Stimulated activated CD8-positive, alpha-beta memory T cell treated with anti-CD3 and anti-CD28 coated beads, Interleukin-15, amount 100 ng/mL, for 4 hours (primary cell): ENCODE measurements at places on chromosomes 4 and X.

GRCh38 chr4:162943263-162943662, 223.4 kb downstream of the NAF1 start:
- DNase-seq, result no peak

DNA sequence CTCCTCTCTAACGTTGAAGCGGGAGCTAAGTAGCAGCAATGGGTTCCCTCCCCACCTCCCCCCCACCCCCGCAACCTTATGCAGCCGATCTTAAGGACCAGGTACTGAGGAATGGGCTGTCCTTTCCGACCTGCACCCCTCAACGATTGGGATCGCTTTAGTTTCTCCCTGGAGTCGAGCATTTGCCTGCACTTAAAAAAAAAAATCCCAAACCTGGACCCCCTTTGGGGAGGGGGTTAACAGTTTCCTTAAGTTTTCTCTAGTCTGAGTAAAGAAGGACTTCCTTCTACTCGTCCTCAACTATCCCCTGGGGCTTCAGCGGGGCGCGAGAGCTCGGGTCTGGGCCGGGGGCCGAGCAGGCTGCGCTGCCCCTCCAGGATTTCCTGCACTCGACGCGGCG, 25.7 kb upstream of the BCORL1 start:
- DNase-seq, result no peak

GRCh38 chr4:15231265-15232091, 196.4 kb upstream of the C1QTNF7 start:
- DNase-seq, result peak; percentile 12

GRCh38 chr4:181933471-181933870, 309.7 kb upstream of the TENM3 start:
- no peak for DNase-seq

- no peak for DNase-seq
Observed at GRCh38 chrX:116272322-116272721, 101.8 kb downstream of the AGTR2 start.

DNA sequence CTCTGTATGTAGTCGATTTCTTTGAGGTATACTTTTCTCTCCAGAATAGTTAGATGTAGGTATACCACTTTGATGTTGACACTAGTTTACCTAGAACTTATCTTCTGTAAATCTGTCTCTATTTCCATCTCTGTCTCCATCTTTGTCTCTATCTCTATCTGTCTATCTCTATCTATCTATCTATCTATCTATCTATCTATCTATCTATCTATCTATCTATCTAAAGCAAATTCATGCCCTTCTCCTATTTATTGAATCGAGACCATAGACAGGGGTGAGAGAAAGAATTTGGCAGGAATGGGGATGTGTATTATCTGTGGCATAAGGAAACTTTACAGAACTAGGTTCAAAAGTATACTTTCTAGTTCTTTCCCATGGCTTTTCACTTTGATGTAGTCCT, 21.4 kb downstream of the HPRT1 start:
- DNase-seq, result no peak

DNA sequence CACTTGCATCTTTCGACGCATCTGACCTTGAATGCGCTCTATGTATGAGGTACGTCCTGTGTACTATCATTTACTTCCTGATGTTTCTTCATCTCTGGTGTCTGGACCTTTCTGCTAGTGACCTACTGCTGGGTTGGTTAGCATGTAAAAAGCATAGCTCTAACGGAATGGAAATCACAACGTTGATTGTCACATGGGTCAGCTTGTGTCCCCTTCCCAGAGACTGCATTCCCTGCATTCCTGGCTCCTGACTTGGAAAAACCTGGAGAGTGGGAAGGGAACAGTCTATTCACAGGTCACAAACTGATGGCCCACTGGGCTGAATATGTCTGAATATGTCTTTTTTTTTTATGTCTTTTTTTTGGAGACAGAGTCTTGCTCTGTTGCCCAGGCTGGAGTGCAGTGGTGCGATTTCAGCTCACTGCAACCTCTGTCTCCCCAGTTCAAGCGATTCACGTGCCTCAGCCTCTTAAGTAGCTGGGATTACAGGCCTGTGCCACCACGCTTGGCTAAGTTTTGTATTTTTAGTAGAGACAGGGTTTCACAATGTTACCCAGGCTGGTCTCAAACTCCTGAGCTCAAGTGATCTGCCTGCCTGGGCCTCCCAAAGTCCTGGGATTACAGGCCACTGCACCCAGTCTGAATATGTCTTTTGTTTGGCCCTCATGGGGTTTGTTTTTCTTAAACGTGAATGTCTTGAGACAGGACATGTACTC, 16.3 kb downstream of the LONRF3 start:
- DNase-seq, result no peak

GRCh38 chr4:1043162-1043561, 31.7 kb downstream of the FGFRL1 start:
- DNase-seq, result no peak

GRCh38 chr4:143381189-143382118, 44.8 kb downstream of the GAB1 start:
- no peak for DNase-seq

GRCh38 chr4:87077914-87078585, 142.4 kb downstream of the KLHL8 start:
- no peak for DNase-seq

DNA sequence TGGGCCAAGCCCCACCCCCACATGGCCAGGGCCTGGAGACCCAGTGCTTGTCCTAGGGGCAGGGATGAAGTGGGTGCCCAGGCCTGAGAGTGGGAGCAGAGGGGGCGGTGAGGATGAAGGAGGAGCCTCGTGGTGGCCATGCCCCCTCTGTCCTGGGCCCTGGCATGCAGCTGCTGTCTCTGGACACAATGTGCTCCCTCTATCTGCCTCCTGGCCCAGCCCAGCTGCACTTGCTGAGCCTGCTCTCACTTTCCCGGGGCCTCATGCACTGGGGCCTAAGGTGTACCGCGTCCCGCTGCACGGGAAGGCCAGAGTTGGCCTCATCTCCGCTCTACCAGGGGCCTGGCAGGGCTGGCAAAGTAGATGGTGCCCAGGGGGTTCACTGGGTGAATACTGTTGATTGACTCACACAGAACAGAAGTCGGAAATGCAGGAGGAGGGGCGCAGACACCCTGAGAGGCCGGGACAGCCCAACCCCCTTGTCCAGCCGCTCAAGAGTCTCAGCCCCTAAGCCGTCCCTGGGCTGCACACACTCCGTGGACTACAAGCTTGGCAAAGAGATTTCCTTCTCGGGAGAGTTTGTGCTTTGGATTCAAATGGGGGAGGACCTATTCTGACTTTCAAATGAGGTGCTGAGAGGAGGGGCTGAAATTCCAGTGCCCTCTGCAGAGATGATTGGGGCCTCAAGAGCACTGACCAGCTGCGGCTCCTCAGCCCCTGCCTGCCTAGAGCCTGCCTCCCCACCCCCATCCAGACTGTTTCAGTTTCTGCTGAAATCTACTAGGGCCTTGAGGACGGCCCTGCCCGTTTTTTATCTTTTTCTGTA, 112.4 kb downstream of the PSAPL1 start:
- no peak for DNase-seq

GRCh38 chrX:150761176-150761818, 68.1 kb downstream of the MTMR1 start:
- no peak for DNase-seq

DNA sequence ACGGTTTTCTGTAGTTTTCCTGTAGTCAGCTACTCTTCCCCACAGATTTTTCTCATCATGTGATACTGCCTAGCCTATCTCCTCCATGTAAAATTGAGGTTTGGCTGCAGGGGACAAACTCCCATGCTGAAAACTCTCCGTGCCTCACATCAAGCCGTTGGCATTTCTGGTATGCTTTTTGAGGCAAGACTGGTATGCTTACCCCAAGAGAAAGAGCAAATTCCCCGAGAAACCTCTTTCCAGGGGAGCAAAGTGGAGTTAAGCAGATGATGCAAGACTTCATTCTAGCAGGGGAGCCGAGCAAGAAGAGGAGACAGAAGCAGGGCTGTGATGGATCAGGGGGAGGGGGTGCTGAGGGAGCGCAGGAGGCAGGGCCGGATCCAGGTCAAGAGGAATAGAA, 4.8 kb downstream of the SOWAHD start:
- DNase-seq, result no peak

GRCh38 chr4:136516371-136516770, 1015.9 kb downstream of the PCDH18 start:
- DNase-seq, result no peak
